Heart right ventricle (tissue), 16 donors: ENCODE measurements at places on chromosomes 1 and 21. TPM values are rescaled to one million over a fixed set of nuclear protein-coding genes. Genes with fewer than 3 reads are reported as not detected.

VWA1 gene
- 27.5 TPM for polyA plus RNA-seq

FCRL6 gene
- polyA plus RNA-seq: 0.12 TPM

DNA sequence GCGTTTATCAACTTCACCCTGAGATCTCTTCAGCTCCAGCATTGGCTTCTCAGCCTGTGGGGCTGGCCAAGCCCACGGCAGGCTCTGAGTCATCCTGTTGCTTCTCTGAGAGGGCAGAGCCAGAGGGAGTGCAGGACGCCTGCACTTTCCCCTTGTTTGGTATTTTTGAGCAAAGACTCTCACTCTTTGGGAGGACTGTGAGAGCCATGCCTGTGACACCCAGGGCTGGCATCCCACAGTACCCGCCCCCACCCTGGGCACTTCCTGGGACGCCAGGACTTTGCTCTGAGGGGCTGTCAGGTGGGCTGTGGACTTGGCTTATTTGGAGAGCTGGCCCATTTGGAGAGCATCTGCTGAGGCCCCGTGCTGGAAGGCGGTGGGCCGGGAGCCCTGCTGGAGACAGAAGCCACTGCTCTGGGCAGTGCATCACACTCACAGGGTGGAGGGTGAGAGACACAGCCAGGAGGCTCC is 37.4 kb downstream of the VANGL1 start:
- H3K4me1 ChIP-seq: peaks cover 10% of the 10 kb centered on the region
- no peaks in the 10 kb centered on the region for H3K27me3 ChIP-seq
- peak; percentile 31 for DNase-seq
- H3K4me3 ChIP-seq: no peak overlapping the region
- no peak overlapping the region for H3K27ac ChIP-seq

GRCh38 chr1:112575154-112575804 is 43.7 kb downstream of the ST7L start:
- DNase-seq: no peak
- H3K27ac ChIP-seq: no peak overlapping the region
- no peaks in the 10 kb centered on the region for H3K4me1 ChIP-seq
- no peak overlapping the region for H3K4me3 ChIP-seq
- peaks cover 3% of the 10 kb centered on the region for H3K36me3 ChIP-seq
- no peaks in the 10 kb centered on the region for H3K27me3 ChIP-seq

- H3K27me3 ChIP-seq: no peaks in the 10 kb centered on the region
- H3K4me3 ChIP-seq: no peak overlapping the region
Measured at GRCh38 chr1:40657046-40657445, 8.4 kb downstream of the RIMS3 start.

DNA sequence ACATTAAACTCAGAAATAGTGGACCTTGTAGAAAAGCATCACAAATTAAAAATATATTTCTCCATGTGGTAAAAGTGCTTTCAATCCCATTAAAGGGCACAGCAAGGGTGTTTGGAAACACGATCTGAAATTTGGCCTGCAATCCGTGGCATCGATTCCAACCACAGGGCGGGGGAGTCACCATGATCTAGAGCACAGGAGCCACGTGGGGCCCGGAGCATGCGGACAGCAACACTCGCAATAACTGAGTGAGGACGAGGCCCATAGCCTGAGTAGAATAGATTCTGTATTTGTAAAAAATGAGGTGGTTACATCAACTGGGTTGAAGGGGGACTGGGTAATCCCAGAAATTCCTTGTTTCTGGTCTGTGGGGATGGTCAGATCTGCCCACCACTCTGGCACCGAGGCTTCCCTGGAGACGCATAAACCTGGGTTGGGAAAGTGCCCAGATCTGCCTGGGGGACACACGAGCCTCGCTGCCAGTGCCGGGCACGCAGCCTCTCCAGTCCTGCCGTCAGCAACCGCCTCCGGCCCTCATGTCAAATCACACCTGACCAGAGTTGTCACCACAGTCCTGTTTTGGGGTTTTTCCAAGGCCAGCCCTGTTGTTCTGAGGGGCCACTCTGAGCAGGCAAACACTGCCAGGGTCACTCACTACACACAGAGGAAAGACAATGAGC is 104.3 kb downstream of the PGBD5 start:
- DNase-seq: peak; percentile 64
- H3K4me3 ChIP-seq: no peak overlapping the region
- H3K27ac ChIP-seq: peak overlapping the region; percentile 19
- H3K27me3 ChIP-seq: no peaks in the 10 kb centered on the region
- peaks cover 8% of the 10 kb centered on the region for H3K4me1 ChIP-seq

DNA sequence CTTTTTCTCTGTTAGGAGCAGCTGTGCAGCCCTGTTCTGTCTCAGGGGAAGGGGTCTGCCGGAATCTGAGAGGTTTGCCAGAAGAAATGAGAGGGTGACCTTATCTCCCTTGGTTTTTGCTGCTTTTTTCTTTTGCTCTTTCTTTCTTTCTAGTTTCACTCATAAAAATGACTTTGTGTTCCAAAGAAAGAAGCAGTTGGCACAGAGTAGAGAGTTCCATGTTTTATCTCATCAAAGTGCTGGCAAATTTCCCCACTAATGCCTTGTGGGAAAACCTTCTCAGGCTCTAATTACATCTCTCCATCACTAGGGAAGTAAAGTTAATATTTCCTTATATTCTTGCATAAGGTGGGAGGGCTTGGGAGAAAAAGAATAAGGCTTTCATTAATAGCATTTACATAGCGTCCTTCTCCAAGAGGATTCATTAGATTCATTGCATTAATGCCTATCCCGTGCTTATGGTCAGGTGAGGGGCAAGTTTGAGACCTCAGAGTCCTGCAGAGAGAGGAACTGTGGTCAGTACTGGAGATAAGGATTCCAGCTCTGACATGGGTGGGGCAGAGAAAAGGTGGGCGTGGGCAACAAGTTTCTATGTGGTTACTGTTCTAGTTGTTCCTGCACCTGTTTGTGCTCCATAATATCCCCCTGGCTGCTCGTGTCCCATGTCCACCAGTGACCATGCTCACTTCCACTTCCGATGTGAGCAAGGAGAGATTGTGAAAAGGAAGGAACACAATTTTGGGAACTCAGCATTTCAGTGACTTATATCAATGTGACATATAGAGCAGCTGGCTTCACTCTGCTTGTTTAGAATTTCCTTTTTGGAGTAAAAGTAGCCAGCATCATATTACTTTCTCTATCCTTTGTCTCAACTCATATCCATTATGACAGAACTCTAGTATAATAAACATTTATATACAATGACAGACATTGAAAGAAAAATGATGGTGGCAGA is 79.5 kb downstream of the DISC1 start:
- no peaks in the 10 kb centered on the region for H3K4me1 ChIP-seq
- no peak for DNase-seq
- no peak overlapping the region for H3K27ac ChIP-seq
- no peaks in the 10 kb centered on the region for H3K27me3 ChIP-seq
- no peaks in the 10 kb centered on the region for H3K36me3 ChIP-seq
- H3K4me3 ChIP-seq: no peak overlapping the region
